ENCODE measurements at places on chromosomes 6 and 20.

DNA sequence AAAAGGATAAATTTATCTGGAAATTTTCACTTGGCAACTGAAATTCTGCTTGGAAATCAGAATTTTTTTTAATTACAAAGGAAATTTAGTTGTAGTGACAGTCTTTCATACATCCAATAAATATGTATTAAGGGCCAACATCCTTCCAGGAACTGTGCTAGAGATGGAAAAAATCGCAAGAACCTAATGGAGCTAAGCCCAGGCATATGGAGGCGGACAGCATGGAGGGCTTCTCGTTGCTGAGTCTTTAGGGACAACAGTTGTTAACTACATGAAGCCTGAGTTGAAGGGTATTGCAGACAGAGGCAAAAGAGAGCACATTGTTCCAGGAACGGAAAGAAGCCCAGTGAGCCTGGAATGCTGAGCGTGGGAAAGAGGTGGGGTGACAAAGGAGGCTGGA is 208.9 kb downstream of the IBTK start:
- no peak for DNase-seq

DNA sequence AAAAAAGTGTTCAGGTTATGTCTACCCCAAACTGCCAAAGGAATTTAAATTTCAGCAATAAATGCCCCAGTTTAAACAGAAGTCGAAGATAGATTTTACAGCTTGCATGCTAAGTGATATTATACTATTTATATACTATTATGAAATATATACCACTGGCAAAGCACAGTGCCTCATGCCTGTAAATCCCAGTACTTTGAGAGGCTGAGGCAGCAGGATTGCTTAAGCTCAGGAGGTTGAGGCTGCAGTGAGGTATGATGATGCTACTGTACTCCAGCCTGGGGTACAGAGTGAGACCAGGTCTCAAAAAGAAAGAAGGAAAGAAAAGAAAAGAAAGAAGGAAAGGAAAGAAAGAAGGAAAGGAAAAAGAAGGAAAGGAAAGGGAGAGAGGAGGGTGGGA is 102.1 kb downstream of the MTFR2 start:
- no peak for DNase-seq

DNA sequence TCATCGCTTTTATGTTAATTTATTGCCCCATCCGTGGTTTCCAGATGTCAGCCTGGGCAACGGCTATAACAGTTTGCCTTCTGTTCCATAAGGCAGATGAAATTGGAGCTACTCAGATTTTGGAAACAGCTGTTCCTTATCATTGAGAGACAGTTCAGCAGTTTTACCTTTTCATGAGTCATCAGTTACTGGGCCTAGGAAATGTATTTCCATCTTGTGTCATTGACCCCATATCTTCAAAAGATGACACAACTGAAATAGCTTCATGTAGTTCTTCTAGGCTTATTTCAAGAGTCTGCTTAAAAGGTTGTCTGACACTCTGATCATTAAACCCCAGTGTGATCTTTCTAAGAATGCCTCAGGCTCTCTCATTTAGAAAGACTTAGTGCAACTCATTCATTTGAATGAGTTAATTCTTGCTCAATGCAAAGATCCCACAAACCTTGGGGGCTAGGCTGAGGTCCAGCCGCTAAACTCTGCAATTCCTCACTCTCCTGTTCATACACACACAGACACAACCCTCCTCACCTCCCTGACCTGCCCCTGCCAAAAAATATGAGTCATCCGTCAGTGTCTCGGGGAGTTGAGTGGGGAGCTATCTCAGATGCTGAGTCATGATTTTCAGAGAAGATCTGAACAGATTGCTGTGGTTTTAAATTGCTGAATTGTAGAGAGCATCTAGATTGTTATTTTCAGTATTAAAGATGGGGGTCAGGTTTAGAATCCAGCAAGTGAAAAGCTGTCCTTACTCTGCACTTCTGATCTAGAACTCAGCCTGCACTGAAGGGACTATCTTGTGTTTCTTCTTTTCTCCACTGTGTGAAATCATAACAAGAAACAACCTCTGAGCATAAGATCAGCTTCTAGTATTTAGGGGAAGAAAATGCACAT is 61.8 kb downstream of the RPP40 start:
- peak; percentile 62 for DNase-seq

DNA sequence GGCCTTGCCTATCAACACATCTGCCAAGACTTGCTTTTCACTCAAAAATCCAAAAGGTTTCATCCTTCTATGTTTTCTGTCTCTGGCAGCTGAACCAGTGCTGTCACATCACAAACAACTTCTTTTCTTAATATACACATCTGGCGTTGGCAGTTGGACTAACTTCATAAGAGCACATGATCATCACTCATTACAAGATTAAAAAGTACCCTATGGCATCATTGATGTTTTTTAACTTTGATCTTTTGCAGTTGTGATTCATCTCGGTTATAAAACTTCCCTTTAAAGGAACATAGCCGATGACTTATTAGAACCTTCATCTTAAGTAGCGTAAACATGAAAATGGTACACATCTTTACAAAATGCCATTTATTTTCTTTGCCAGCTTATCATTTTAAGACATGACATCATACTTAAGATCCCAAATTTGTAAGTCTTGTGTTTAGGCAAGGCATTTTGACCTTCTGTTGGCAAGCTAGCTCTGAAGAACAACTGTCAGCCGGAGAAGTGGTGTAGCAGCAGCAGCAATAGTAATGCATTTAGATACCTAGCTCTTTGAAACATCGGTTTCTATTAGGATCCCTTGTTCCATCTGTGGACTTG is 64.2 kb upstream of the SUPT3H start:
- no peak for DNase-seq

DNA sequence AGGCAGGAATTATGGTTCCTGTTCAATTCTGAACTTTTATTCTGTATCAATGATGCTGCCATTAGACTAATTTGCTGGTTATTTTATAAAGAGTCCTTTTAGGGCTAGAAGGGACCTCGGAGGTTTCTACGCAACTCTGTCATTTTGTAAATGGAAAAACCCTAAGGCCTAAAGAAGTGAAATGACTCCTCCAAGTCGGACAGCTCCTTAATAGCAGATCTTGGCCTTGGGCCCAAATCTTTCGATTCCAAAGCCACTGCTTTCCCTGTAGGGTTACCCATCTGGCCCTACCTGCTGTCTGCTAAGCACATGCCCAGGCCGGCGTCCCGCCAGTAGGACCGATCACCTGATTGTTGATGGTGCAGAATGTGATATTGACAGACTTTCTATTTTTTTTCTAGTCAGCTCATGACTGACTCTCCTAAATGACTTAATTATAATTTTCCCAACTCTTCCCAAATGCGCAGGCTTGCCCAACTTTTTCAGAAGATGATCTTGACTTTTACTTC is 40.2 kb downstream of the PLEKHG1 start:
- no peak for DNase-seq

GRCh38 chr6:5731435-5731834 is 275.3 kb downstream of the NRN1 start:
- DNase-seq: no peak

- DNase-seq: no peak
Observed at GRCh38 chr6:85673198-85674139, 30.8 kb upstream of the SYNCRIP start.

- no peak for DNase-seq
Observed at GRCh38 chr20:11403711-11404110, 514.0 kb upstream of the BTBD3 start.

DNA sequence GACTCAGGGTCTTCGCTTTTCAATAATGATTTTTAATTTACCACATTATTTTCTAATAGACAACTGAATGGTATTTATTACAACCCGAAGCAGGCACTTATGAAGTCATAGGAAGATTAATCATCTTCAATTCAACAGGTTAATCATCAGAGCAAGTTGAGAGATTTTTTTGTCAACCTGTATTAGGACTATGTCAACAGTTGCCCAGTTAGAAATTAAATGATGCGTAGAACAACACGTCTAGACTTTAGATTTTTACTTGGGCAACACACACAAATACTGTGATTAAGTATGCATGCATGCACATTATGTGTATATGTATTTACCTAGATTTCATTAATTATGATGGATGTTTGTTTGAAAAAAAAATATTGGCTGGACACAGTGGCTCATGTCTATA is 4.3 kb downstream of the ILRUN start:
- no peak for DNase-seq

GRCh38 chr20:59164686-59165391 is 1.2 kb downstream of the ZNF831 start:
- no peak for DNase-seq

DNA sequence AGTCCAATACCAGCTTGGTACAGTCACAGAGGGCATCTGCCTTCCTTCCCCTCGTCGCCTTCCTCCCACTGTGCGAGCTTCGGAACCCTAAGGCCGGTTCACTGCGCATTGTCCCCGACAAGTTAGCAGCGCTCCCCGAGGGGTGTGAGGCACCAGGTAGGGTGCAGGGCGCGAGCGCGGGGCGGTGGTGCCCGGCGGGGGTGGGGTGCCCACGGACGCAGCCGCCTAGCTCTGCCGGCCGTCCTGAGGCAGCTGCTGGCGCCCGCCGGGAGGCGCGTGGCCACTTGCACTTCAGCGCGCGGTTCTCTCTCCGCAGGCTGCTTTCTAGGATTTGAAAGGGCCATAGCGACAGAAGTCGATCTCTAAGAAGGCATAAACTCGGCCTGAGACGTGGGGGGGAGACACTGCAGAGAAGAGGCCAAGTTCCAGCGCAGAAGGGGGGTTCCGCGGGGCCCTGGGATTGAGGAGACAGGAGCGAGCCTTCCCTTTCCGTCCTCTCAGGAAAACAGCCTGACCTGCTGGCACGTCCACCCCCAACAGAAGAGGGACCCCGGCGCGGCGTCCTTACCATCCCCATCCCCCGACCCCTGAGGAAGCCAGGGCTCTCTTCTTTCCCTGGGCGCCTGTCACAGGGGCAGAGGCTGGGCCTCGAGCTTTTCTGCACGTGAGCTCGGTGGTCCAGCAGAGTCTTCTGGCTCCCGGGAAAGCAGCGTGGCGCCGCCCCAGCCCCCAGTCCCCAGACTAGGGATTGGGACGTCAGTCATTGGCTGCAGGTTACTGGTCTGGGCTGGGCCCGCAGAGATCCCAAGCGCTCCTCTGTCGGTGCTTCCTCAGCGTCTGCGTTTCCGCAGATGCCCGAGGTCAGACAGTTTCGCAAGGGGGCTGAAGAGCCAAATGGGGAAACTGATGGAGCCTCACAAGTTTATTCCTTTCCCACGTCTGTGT is 15.6 kb upstream of the PRDM13 start:
- peak; percentile 25 for DNase-seq

DNA sequence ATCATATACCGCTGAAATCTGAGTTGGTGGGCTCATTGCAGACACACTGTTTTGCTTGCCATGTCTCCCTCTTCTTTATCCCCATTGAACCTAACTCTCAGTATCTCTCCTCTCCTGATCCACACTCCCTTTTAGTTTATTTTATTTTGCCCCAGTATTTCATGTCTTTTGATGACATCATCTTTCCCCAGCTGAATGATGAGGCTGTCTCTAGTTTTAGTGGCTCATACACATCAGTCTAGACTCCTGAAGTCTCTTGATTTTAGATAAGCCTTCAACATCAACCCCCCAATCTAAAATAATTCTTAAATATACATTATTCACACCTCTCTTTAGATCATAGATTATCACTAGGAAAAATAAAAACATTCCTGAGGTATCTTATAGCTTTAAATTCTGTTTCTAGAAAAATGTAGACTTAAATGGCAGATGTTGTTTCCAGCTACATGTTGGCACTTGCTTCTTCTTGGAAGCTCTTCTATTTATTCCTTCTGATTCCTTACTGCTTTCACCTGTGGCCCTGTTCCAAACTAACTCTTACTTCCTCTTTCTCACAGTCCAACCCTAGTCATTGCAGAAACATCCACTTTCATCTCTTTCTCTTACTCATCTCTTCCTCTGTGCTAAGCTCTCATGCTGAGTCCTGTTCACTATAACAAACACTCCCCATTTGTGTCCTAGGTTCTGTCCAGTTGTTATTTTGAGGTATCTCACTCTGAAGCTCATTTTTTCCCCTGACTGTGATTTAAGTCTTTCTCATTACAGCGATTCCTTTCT is 191.9 kb upstream of the SLC35B3 start:
- DNase-seq: no peak

- no peak for DNase-seq
Observed at GRCh38 chr20:34573541-34574300, 15.2 kb downstream of the MAP1LC3A start.

- no peak for DNase-seq
Observed at GRCh38 chr20:45235995-45236394, 14.8 kb downstream of the SEMG2 start.
